ENCODE measurements at places on chromosomes 13 and 19.

- H3K36me3 ChIP-seq = no peaks in the 10 kb centered on the region
- no peak for DNase-seq
- no peak overlapping the region for H3K27ac ChIP-seq
- no peak overlapping the region for H3K4me3 ChIP-seq
- H3K4me1 ChIP-seq = peaks cover 4% of the 10 kb centered on the region
These were observed 74.0 kb downstream of the CAB39L start for GRCh38 chr13:49369866-49370265.

- H3K27ac ChIP-seq = no peak overlapping the region
- H3K27me3 ChIP-seq = no peaks in the 10 kb centered on the region
- H3K4me1 ChIP-seq = no peaks in the 10 kb centered on the region
- no peak overlapping the region for H3K4me3 ChIP-seq
These were observed 811.8 kb downstream of the UQCRFS1 start for GRCh38 chr19:28400953-28401671.

DNA sequence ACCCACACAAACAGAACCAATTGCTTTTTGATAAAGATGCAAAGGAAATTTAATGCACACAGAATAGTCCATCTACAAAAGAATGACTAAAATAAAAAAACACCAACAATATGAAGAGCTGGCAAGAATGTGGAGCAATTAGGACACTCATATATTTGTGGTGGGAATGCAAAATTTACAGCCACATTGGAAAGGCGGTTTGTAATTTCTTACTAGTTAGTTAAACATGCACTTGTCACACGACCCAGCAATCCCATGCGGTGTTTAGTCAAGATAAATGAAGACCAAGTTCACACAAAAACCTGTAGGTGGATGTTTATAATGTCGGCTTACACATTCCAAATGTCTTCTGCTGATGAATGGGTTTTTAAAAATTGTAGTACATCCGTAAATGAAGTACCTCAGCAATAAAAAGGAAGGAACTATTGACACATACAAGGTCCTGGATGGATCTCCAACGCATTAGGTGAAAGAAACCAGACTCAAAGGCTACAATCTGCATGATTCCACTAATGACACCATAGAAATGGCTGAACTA, 5.2 kb downstream of the GRTP1 start:
- DNase-seq = no peak
- no peaks in the 10 kb centered on the region for H3K4me1 ChIP-seq
- H3K27me3 ChIP-seq = peaks cover 16% of the 10 kb centered on the region
- H3K27ac ChIP-seq = no peak overlapping the region

- peak; percentile 49 for DNase-seq
- no peak overlapping the region for H3K4me3 ChIP-seq
- H3K4me1 ChIP-seq = peaks cover 6% of the 10 kb centered on the region
- peaks cover 20% of the 10 kb centered on the region for H3K27me3 ChIP-seq
- no peak overlapping the region for H3K27ac ChIP-seq
- H3K36me3 ChIP-seq = no peaks in the 10 kb centered on the region
These were observed 13.4 kb upstream of the SIGLEC12 start for GRCh38 chr19:51514866-51515481.

DNA sequence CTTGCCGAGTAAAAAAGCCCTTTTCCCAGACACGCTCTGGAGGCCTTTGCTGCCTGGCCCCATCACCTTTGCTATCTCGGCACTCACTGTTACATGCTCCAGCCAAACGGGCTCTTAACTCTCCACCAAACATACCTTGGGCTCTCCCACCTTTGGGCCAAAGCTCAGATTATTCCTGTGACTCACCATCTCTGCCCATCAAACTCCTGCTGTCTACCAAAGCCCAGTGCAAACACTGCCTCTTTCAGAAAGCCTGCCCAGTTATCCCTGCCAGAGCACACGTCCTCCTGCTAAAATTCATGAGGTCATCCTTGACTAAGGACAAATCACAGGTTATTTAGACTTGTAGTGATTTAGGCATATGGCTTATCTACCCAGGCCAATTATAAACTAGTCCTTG, 48.1 kb upstream of the SERPINE3 start:
- H3K27ac ChIP-seq = no peak overlapping the region
- H3K27me3 ChIP-seq = peaks cover 4% of the 10 kb centered on the region
- no peak for DNase-seq
- H3K36me3 ChIP-seq = no peaks in the 10 kb centered on the region

GRCh38 chr19:3620817-3621547, 5.6 kb downstream of the CACTIN start:
- no peak overlapping the region for H3K27ac ChIP-seq
- no peak for DNase-seq
- no peaks in the 10 kb centered on the region for H3K27me3 ChIP-seq
- peaks cover 32% of the 10 kb centered on the region for H3K4me1 ChIP-seq
- no peak overlapping the region for H3K4me3 ChIP-seq

DNA sequence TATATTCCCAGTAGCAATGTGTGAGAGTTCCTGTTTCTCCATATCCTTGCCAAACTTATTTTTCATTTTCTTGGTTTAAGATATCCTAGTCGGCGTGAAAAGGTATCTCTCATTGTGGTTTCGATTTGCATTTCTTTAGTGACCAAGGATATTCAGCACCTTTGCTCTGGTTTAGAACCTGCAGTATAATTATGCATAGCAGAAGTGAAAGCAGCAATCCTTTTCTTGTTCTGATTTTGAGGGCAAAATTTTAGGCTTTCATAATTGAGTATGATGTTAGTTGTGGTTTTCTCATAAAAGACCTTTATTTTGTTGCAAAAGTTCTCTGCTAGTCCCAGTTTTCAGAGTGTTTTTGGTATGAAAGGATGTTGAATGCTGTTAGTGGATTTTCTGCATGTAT, 491.0 kb downstream of the FGF9 start:
- H3K27me3 ChIP-seq = no peaks in the 10 kb centered on the region
- H3K4me1 ChIP-seq = peaks cover 19% of the 10 kb centered on the region
- no peak overlapping the region for H3K4me3 ChIP-seq
- H3K27ac ChIP-seq = no peak overlapping the region
- no peak for DNase-seq

All from activated CD8-positive, alpha-beta T cell treated with anti-CD3 and anti-CD28 coated beads, Interleukin-2, amount 10 ng/mL, durations not matched to agents 7 days and 5 days (primary cell).